ENCODE measurements at places on chromosomes 5 and 9. TPM values are rescaled to one million over a fixed set of nuclear protein-coding genes. Genes with fewer than 3 reads are reported as not detected.
A peak's percentile ranks its signal among the peaks of the same experiment; 100 is the strongest.

- no peak for DNase-seq
These were observed 37.3 kb downstream of the MACIR start for GRCh38 chr5:103295871-103296270.

- DNase-seq: no peak
These were observed 868.5 kb downstream of the MAT2B start for GRCh38 chr5:164373876-164374275.

Gene CCNO
- polyA plus RNA-seq: 7.9 TPM

DNA sequence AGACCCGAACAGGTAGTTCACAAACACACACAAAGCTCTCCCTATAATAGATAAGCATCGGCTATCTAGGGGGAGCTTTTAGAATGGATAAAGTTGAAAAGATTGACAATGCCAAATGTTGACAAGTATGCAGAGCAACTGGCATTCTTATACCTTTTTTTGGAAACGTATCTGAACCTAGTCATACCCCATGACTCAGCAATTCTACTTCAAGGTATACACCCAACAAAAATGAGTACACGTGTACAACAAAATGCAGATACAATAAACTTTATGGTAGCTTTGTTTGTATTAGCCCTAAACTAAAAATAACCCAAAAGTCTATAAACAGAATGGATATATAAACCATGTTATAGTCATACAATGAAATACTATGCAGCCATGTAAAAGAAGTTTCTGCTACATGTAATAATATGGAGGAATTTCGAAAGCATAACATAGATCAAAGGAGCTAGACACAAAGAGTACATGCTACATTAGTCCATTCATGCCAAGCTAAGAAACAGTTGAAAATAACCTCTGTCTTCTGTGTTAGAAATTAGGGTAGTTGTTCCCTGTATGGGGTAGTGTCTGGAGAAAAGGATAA lies 718.5 kb upstream of the ZNF608 start:
- DNase-seq: no peak

DNA sequence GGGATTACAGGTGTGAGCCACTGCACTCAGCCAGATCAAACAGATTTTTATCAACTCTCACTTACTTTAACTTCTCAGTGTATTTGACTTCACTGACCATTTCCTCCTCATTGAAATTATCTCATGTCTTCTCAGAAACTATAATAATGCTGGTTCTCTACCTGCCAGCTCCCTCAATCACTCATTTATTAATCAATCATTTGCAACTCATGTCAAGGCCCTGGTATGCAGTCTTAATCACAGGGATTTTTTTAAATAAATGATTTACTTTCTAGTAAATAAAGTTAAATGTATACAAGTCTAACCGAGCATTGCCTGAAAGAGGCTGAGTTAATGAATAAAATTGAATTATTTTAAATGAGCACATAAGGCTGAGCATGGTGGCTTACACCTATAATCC lies 63.3 kb downstream of the PLPP1 start:
- DNase-seq: no peak

DNA sequence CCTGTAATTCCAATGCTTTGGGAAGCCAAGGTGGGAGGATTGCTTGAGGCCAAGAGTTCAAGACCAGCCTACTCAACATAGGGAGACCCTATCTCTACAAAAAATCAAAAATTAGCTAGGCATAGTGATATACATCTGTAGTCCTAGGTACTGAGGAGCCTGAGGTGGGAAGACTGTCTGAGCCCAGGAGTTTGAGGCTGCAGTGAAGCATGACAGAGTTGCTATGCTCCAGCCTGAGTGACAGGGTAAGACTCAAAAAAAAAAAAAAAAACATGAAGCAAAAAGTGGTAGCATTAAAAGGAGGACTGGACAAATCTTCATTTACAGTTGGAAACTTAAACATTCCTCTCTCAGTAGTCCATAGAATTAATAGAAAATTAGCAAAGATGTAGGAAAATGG lies 9.8 kb downstream of the CCNG1 start:
- DNase-seq: no peak

- no peak for DNase-seq
These were observed 243.0 kb upstream of the WWC1 start for GRCh38 chr5:168048486-168048885.

Gene SLC6A19
- polyA plus RNA-seq: 42.2 TPM

GRCh38 chr5:133868946-133869518 lies 99.4 kb downstream of the C5orf15 start:
- DNase-seq: peak; percentile 48

DNA sequence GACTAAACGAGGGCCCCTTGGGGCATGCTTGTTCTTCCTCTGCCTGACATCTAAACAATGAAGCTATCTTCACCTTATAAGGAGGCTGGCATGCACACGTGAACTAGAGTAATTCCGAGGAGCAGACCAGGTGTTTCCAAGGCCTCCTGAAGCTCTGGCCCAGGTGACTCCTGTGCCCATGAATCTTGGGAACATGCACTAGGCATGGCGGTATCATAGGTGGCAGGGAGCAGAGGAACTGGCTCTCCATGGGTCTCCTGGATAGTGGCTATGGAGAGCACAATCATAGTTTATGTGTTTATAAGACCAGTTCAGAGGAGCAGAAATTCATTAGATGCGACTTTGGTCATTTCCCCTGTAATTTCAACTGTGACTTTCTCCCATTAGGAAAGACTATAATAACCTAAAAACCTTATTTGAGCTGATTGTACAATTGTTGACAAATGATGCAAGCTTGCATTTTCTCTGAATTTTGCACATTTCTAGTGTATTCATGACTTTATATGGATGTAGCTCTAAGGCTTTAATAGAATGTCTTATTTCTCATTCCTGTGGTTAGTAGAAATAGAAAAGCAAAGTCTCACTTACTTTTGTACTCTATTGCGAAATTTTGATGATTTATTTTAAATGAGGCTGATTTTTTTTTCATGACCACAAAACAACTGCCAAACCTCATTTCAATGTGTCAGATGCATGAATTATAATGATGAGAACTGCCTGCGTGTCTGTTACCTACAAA lies 135.3 kb upstream of the RPS23 start:
- no peak for DNase-seq

Measured in right renal pelvis (tissue), 4 donors.